ENCODE measurements at places on chromosomes 5 and 9.

DNA sequence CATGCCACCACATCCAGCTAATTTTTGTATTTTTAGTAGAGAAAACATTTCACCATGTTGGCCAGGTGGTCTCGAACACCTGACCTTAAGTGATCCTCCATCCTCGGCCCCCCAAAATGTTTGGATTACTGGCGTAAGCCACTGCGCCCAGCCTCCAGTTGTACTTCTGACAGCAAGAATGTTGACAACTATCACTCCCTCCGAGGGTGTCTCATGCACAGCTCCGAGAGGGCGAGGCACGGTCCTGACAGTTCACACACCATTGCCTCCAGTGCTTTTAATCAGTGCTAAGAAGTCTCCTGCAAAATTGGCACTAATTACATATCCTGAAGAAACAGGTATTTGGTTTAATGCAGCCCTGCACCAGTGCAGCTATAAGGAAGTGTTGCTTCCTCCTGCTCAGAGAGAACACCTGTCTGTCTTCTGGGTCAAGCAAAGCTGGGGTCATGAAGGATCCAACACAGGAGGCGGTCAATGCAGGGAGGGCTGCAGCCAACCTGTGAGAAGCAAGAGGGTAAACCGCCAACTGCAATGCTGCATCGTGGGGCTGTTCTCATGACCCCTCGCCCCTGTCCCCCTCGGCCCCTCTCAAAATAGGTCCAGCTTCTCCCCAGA, 184.0 kb downstream of the MED10 start:
- no peak for DNase-seq

GRCh38 chr9:128285033-128285784, 9.1 kb downstream of the SWI5 start:
- no peak for DNase-seq

DNA sequence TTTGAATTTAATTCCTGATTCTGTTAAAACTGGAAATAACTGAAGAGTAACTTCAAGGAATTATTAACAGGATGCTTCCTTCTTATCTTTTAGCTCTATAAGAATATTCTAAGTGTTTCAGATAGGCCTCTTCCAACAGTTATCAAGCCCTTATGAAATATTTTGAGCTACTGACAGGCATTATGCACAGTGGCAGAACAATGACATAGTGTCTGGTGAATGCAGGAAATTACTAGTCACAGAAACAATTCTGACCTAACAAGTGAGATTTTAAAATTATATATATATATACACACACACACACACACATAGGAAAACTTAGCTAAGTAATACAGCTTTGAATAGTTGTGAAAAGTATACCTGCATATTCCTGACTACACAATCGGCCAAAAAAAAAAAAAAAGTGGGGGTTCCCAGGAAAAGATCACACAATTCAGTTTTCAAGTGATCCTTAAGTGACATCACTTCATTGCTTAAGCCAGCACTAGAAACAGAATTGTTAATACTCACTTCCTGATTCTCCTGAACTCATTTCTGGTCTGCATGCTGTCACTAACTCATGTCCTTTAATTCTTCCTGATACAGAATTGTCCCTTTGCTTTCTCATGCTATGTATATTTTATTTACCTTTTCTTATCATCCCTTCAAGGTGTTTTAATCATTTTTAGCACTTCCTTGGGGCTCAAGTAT, 77.3 kb downstream of the SLC25A46 start:
- no peak for DNase-seq

DNA sequence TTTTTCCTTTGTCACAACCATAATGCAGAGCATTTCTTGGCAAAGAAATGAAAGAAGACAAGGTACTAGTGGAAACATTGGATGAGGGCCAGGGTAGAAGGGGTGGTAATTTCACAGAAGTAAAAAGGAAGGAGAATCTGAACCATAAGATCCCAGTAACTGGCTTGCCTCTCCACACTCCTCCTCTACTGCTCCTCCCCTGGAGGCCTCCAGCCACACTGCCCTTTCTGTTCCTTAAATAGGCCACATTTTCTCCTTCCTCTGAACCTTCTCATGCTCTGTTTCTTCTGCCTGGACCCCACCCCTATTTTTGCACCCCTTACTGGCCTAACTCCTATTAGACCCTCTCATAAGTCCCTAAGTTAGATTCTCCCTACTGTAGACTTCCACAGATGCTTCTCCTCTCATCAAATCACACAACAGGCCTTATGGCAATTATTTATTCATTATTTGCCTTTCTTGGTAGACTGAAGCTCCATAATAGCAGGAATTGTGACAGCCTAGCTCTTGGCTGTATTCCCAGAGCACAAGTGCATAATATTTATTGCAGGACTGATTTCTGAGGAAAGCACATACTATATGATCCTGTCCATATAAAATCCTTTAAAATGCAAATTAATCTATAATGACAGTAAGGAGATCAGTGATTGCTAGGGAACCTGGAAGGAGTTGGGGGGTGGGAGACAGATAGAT, 31.3 kb upstream of the GRIA1 start:
- no peak for DNase-seq

DNA sequence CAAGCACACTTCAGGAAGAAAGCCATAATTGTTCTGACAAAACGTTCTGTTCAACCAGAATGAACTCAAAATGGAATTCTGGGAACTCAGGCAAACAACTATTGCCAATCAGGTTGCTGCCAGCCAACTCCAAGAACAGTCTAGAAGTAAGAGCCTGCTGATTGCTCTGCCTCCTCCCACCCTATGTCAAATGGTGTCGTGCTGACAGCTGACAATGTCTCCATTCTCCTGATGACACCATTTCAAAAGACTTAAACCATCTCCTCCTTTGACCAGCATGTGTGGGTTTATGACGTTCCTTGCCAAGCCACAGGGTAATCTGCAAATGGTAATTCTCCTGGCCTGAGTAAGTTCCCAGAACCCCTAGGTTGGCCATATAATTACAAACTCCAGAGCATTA, 21.9 kb upstream of the PLIN2 start:
- no peak for DNase-seq

DNA sequence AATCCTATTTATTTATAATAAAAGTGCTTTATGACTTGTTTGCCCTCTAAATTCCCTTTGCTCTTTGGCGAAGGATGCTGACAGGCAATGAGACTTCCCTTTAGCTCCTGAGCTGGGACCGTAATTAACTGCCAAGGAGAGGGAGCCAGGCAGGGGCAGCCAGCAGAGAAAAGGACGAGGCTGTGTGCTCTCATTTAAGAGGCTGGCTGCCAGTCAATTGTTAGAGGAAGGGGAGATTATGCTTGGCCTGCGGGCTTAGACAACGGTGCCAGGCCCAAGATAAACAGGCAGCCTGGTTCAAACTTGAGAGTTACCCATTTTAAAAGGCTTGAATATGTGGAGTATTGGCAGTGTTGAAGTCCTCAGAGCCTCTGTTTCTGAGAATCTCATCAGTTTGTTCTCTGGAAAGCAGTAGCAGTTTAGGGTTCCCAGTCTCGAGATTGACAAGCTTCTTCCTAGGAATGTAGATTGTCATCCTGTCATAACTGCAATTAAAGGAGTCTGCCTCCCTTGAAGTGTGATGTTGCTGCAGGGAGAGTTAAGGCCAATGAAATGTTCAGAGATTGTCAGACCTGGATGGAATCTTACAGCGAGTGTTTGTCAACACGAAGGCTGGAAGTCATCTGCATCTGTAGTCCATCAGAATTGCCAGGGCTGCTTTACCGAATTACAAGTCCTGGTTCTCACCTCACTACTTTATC, 113.2 kb downstream of the JAKMIP2 start:
- DNase-seq: no peak

DNA sequence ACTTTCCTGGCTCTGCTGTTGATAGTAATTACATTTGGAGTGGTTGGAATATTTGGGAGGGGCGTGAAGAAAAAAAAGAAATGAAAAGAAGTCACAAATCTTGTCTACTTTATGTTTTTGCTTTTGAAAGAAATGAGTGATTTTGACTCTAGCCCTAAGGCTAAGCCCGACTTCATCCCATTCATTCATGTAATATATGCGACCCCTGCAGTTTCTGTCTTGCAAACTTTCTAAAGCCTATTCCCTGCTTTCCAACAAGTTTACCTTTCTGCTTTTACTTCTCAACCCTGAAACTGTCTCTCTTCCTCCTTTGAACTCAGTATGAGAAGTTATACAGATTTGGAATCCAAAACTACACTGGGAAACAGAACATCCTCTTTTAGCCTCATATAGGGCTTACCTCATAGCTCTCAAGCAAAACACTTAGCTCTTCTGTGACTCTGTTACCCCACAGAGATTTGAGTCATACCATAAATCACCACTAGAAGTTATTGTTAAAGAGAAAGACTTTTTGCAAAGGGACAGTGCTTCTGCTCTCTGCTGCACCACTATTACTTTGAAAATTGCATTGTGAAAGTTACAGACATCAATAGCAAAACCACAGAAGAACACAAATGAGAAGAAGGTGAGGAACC, 1.6 kb downstream of the CFAP95 start:
- no peak for DNase-seq

DNA sequence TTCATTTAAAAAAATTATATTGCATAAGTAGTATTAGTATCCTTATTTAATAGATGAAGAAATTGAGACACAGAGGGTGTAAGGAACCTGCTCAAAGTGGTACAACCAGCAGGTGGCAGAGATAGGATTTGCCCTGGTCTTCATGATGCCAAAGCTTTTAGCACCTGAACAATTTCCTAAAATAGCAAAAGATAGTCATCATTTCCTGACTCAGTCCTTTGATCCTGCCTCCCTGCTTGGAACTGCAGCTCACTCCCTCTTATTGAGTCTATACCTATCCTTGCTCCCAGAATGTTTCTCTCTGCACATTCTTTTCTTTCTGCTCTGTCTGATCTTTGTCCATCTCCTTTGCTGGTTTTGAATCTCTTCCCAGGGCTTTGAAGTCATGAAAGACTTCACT, 155.8 kb downstream of the FRMD3 start:
- DNase-seq: no peak

DNA sequence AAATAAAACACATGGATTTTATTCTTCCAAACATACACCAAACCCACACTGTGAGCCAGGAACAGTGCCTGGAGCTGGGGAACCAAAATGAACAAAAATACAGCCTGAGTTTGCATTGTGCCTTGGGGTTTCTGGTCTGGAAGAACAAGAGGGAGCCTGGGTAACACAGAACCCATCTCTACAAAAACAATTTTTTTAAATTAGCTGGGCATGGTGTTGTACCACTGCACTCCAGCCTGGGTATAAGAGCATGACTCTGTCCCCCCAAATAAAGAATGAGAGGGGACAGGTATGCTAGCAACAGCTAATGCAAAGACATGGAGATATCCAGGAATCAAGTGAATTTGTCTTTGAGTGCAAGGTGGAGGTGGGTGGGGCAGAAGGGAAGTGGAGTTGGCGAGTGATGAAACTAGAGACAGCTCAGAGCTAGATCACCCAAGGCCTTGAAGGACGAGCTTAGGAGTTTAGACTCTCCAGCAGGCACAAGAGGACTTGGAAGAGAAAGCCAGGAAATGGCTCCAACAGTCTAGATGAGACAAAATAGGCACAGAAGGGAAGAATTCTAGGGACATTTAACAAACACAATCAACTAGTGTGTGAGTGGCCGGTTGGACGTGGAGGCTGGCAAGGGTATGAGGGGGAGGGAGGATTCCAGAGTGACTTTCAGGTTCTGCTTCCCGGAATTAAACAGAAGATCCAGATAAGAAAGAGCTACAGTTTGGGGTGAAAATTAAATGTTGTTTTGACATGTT, 47.4 kb downstream of the FNBP1 start:
- no peak for DNase-seq

DNA sequence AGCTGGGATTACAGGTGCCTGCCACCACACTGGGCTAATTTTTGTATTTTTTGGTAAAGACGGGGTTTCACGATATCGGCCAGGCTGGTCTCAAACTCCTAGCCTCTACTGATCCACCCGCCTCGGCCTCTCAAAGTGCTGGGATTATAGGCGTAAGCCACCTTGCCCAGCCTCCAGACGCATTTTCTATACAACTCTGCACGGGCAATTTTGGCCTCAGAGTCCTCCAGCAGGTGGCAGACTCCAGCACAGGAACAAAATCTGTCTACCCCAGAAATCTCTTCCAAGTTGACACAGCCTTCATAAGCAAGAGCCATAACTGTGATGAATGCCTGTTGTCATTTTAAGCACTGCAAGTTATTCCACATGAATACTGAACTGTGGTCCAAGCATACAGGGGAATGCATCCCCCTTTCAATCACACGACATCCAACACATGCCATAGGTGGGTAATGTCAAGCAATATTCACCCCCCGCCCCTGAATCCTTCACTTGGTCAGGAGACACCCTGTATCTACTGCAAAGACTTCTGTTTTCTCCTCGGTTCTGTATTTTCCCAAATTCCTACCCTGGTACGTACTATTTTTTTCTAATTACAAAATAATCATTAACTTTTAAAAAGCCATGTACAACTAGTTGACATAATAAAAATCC, 50.8 kb downstream of the ALDH7A1 start:
- DNase-seq: no peak

Measured in activated CD8-positive, alpha-beta memory T cell treated with anti-CD3 and anti-CD28 coated beads for 1 hour (primary cell).